ENCODE measurements at places on chromosomes 2 and 18. TPM values are rescaled to one million over a fixed set of nuclear protein-coding genes. Genes with fewer than 3 reads are reported as not detected.

Gene COL6A3
- polyA plus RNA-seq, result 223 TPM

Gene SGPP2
- polyA plus RNA-seq, result 19.5 TPM

Gene OBSL1
- 124 TPM for polyA plus RNA-seq

Gene APLF
- polyA plus RNA-seq, result 3.9 TPM

Gene C1QL2
- polyA plus RNA-seq, result not detected

Gene TBR1
- not detected for polyA plus RNA-seq

Gene ZSWIM2
- not detected for polyA plus RNA-seq

Gene PFN4
- 1.6 TPM for polyA plus RNA-seq

Gene VPS54
- polyA plus RNA-seq, result 55.5 TPM

Gene DSG1
- polyA plus RNA-seq, result 0.07 TPM

Gene COPS8
- polyA plus RNA-seq, result 84.0 TPM

Gene SPP2
- polyA plus RNA-seq, result not detected

Data from right renal cortex interstitium (tissue), 3 donors.